ENCODE measurements at places on chromosomes 5 and 9.

- DNase-seq, result no peak
These were observed 160.5 kb upstream of the KCNN2 start for GRCh38 chr5:114201332-114201731.

- DNase-seq, result no peak
These were observed 81.4 kb upstream of the WWC1 start for GRCh38 chr5:168209997-168210396.

- DNase-seq, result no peak
These were observed 116.1 kb downstream of the MSX2 start for GRCh38 chr5:174840435-174840834.

DNA sequence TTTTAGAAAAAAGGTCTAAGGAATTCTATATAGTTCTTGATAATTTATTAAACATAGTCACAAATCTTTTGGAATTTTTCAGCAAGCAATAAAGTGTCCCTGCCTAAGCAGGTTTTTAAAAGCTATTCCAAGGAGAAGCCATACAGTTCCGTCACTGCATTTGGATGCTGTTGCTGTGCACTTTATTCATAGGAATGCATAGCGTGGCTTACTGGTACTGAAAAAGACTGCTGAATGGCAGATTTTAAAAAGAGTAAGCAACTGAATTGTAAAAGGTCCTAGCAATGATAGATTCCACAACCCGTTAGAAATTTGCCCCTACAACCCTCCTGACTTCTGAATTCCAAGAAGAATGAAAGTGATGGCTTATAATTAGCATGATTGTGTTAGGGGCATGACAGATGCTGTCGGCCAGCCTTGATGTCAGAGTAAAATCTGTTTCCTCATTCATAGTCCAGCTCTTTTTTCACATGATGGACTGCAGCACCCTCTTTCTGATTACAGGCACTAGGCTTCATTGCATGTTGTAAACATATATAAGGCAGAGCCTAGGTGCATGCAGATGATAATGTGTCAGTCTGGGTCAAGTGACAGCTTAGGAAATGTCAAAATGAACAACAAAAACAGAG is 227.0 kb downstream of the PDE4D start:
- DNase-seq, result no peak

DNA sequence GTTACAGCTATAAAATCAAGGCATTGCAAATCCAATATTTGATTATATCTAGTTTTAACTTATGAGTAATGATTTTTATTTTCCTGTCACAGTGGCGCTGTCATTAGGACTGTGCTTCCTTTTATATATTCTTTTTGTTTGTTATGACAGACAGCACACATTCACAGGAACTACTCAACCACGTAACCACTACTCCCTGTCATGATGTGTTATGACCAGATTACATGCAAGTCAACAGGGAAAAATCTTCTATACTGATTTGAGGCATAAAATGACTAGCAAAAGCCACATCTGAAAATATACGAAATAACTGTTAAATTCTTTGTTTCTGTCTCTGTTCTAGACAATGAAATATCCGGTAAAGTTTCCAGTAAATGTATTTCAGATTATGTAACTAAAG is 25.4 kb downstream of the SREK1 start:
- DNase-seq, result no peak

- peak; percentile 20 for DNase-seq
These were observed 110.6 kb upstream of the FER start for GRCh38 chr5:108637134-108637533.

DNA sequence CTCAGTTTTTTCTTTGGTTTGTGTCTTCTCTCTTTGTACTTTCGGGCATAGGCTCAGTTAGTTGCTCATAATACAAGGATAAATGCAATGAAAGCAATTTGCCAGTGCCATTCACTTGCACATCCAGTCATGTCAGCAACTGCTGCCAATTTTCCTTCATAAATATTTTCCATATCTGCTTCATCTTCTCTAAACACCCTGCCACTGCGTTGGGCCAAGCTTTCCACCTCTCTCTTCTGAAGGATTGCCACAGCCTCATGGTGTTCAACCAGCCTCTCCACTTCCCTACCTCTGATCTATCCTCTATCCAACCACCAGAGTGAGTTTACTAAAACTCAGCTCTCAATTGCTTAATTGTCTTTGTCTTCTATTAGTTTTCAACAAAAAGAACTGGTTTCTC is 192.5 kb upstream of the ZNF462 start:
- DNase-seq, result no peak

DNA sequence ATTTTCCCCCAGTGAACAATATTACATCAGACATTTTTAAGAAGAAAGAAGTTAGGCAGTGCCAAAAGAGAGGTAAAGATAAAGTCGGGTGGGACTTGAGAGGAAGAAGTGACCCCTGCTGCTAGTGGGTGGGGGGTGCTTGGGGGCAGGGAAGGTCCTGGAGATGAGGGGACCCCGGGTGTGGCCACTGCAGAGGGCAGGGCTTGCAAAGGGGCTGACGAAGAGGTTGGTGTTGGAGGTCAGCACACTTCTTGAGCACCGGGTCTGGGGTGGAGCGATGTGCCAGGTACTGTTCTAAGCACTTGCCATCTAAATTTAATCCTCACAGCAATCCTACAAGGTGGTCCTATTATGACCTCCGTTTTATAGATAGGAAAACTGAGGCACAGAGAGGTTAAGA is 62.0 kb downstream of the AMBP start:
- no peak for DNase-seq

DNA sequence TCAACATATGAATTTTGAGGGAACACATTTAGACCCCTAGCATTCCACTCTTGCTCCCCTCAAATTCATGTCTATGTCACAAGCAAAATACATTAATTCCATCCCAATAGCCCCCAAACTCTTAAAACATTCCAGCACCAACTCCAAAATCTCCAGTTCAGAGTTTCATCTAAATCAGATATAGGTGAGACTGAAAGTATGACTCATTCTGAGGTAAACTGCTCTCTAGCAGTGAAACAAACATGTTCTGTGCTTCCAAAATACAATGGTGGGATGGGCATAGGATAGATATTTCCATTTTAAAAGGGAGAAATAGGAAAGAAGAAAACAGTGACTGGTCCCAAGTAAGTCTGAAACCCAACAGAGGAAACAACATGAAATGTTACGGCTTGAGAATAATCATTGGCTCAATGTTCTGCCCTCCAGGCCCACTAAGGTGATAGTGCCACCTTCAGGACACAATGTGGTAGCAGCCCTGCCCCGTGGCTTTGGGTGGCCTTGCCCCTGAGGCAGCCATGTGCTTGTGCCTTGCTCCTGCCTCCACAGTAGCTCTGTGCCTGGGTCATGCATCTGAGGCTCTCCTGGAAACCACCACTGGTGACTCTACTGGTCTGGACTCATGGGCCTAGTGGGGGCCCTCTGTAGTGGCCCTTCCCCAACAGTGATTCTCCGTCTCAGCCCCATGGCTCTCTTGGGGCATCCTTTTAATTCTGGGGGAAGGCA is 36.4 kb upstream of the IPPK start:
- DNase-seq, result no peak

DNA sequence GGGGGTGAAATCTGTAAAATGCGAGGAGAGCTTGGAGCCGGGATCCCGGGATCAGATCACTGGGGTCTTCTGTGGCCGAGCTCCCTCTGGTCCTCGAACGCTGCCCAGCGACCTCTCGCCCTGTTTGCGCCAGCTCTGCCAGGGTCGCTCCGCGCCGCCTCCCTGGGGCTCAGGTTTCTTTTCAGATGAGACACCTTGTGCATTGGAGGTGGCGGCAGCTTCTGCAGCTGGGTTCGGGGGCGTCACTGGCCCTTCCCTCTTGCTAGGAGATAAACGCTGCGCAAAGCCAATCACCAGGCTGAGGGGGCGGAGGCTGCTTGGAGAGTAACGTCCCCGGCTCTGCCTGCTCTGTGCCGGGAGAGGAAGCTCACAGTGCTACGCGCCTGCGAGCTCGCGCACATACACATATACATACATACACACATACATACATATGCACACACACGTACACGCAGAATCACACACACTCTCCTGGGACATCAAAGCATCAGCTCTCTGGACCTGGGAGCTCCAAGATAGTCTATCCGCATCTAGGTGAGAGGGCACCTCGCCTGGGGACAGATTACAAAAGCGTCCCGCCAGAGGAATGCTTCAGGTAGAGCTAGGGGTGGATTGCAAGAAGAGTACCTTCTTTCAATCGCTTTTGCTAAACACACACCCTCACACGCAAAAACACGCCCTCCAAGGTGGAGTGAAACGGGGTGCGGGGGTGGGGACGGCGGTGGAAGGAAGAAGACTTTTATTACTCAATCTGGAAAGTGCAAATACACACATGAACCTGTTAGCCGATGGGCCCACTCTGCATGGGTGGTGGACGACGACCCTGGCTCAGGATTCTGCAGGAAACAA is at the start of gene ST8SIA4:
Gene ST8SIA4 (minus strand): TSS at position 244 of the 849 bp plus-strand sequence. CDS start 327 bp downstream, outside the sequence.
- DNase-seq, result peak; percentile 85

GRCh38 chr5:3222924-3223323 is 372.7 kb upstream of the IRX1 start:
- DNase-seq, result no peak

DNA sequence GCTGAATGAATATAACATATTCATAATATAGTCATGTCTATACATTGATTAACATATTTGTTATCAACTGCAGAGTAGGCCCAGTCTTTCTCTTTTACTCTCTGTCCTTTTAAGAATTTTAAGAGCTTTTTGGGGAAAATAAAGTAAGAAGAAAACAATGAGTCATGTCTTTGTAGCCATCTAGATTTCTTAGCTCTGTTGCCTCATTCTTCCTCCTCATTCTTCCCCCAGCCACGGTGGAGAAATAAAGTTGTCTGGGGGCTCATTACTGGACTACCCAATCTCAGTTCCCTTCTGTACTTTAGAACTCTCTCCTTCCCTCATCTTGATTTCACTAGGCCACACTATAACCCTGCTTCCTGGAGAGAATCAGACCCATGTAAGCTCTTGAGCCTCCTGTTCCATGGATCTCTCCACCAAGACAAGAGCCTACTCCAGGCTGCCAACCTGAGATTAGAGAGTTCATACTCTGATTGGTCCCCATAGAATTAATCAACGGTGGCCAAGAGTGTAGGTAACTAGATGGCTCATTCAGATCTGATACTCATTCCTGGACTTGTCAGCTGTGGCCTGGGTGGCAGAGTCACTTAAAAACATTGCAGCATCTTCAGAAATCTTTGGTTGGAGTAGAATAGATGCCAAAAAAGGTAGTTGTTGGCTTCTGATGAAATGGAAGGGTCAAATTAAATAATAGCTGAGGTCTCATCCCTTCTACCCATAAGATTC is 44.2 kb downstream of the ITGA1 start:
- no peak for DNase-seq

GRCh38 chr5:119331566-119332095 is 24.2 kb upstream of the TNFAIP8 start:
- DNase-seq, result no peak

- DNase-seq, result no peak
These were observed 6.3 kb upstream of the MXD3 start for GRCh38 chr5:177317959-177318377.

GRCh38 chr9:132697230-132697629 is 27.0 kb downstream of the GTF3C4 start:
- DNase-seq, result no peak

DNA sequence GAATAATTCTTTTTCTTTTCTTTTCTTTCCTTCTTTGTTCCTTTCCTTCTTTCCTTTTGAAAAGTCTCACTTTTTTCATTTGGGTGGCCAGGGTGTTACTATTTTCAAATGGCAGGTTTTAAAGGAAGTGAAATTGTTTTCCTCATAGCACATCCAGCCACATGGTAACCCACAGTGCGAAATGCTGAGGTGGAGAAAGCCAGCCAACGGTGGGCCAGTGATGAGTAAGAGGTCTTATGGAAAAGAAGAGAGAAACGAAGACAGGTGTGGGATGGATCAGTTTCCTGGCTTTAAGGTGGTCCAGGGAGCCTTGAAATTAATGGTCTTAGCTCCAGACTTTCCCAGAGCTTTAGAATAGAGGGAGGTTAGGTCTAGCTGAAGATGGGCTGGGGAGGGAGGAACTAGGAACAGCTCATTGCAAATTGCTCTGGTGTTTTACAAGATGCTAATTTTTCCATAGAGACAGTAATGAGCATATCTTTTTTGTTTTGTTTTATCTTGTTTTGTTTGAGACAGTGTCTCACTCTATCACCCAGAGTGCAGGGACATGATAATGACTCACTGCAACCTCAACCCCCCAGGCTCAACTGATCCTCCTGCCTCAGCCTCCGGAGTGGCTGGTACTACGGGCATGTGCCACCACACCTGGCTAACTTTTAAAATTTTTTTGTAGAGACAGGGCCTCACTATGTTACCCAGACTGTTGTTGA is 17.8 kb downstream of the ITK start:
- DNase-seq, result no peak

DNA sequence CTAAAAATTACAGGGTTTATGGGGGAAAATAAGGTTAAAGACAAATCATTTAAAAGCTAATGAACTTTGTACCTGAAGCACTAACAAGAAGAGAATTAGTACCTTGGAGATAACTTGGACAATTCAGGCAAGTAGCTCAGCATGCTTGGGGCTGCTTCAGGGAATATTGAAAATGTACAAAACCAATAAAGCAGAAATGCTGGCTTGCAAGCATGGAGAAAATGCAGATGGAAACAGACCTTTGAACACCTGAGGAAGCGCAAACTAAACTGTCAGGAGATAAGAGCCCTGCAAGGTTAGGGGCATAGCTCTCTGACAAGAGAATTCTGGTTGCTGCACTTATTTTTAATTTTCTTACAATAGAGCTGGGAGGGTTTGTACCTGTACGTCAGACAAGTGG is 42.6 kb upstream of the C5orf47 start:
- DNase-seq, result no peak

DNA sequence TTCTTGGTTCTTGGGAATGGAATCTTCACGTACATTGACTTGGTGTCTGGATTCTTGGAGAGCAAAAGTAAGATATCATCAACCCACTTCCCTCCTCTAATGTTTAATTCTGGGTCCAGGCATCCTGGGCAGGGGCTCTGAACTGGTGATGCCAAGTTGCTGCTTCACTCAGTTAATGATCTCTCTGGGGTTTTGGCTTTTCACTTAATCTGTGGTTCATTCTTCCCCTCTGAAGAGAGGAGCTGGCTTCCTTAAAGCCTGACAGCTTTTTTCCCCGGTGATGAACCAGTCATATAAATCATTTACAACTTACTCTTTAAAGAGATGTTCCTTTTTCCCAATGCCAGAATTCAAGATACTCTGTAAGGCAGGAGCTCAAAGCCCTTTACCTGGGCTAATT is 65.9 kb downstream of the ARHGAP26 start:
- DNase-seq, result no peak

- DNase-seq, result no peak
These were observed 19.4 kb downstream of the CCNH start for GRCh38 chr5:87393331-87393730.

DNA sequence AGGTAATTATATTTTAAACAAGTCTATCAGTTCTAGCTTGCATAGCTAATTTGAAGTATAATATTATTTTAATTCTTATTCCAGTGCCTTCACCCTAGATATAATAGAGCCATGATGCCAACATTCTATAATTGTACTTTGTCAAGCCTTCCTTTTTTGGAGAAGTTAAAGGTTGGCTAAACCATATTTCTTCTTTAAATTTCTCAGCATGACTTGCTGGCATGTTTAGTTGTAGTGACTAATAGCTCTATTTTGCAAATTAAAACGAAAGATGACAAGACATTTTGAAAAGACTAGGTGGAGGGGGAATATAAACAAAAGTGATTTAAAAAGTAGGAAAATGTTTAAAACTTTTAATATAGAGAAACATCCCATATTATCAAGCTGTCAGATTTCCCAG is 400.7 kb downstream of the PSAT1 start:
- no peak for DNase-seq

Data from SIG-M5 (cell line).